ENCODE measurements at places on chromosomes 7 and 10.

DNA sequence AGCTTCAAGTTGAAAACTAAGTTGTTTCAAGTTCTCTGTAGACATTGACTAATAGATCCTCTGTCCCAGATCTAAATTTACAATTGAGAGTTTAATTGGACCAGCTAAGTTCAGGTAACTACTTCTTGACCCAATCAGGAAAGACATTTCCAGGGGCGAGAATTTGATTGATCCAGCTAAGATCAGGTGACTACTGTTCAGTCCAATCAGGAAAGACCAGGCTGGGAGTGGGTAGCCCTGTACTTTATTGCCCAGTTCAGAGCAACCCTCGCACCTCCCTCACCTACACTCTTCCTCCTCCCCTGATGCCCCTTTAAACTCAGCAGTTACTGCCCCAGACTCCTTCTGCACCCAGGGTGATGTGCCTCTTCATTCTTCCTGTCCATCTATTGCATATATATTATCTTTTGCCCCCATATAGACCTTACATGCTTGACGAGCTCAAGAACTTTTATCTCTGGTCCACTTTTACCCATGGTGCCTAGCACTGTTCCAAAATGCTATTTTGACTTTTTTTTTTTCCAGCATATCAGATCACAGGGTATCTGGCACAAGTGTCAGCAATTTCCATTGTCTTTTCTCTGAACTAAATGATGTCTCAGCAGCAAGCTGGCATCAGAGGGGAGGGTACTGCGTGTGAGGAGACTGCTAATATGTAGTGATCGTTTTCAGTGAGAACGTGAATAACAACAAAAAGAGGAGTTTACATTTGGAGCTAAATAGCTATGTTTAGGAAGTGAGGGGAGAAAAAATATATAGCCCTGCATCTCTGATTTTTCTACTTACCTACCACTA, 169.4 kb downstream of the KIAA1217 start:
- no peak for DNase-seq

GRCh38 chr7:100590077-100590737, 4.1 kb downstream of the FBXO24 start:
- DNase-seq = no peak

DNA sequence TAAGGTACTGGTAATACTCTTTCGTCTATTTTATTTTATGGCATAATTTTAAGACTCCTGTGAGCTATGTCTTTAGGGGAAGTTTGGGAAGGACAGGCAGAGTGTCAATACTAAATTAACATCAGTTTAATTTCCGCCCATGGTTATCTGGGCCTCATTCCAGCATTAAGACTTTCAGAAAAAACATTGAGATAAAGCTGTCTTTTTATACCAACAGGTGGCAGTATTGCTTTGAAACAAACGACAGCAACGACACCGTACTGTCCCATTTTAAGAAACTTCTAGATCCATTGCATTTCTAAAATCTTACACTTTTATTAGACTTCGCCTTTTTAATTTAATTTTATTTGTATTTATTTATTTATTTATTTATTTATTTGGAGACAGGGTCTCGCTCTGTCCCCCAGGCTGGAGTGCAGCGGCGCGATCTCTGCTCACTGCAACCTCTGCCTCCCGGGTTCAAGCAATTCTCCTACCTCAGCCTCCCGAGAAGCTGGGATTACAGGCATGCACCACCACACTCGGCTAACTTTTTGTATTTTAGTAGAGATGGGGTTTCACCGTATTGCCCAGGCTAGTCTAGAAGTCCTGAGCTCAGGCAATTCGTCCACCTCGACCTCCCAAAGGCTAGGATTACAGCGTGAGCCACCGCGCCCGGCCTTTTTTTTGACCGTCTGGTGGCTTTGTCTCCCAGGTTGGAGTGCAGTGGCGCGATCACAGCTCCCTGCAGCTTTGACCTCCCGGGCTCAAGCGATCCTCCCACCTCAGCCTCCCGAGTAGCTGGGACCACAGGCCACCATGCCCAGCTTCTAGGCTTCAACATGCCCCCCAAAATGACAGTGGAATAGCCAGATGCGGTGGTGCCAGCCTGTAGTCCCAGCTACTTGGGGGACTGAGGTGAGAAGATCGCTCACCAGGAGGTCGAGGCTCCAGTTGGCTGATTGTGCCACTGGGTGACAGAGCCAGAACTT, 78.7 kb upstream of the C1GALT1 start:
- DNase-seq = peak; percentile 20

DNA sequence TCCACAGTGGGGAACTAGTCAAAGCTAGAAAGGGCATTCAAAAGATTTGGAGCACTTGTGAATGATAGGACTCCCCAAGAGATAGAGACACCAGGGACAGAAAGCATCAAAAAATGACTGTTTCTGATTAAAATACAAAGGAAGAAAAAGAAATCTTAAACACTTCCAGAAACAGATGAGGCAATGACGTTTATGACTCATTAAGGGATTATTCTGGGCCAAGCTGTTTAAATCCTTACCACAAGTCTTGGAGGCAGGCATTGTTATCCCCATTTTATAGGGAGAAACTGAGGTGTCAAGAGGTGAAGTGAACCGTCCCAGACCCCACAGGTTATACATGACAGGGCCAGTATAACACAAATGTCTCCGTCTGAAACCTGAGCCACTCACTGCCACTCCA, 68.3 kb upstream of the AMPH start:
- DNase-seq = no peak

All from Calu3 (cell line).